ENCODE measurements at places on chromosomes 1 and 21. TPM values are rescaled to one million over a fixed set of nuclear protein-coding genes. Genes with fewer than 3 reads are reported as not detected.
A peak's percentile ranks its signal among the peaks of the same experiment; 100 is the strongest.

GRCh38 chr1:30303387-30303786 lies 420.0 kb downstream of the MATN1 start:
- H3K36me3 ChIP-seq: no peaks in the 10 kb centered on the region
- H3K4me1 ChIP-seq: no peaks in the 10 kb centered on the region
- H3K27me3 ChIP-seq: no peaks in the 10 kb centered on the region
- no peak for DNase-seq
- H3K4me3 ChIP-seq: no peak overlapping the region

GRCh38 chr1:69426401-69426800 lies 141.3 kb upstream of the LRRC7 start:
- H3K4me3 ChIP-seq: no peak overlapping the region
- no peaks in the 10 kb centered on the region for H3K27me3 ChIP-seq
- H3K27ac ChIP-seq: no peak overlapping the region
- no peak for DNase-seq
- no peaks in the 10 kb centered on the region for H3K4me1 ChIP-seq

The PDC gene
- polyA plus RNA-seq: 0.07 TPM

GRCh38 chr1:145837656-145838055 lies 7.8 kb upstream of the NUDT17 start:
- no peak for DNase-seq
- H3K4me1 ChIP-seq: no peaks in the 10 kb centered on the region
- H3K36me3 ChIP-seq: peaks cover 31% of the 10 kb centered on the region
- H3K27ac ChIP-seq: no peak overlapping the region
- no peak overlapping the region for H3K4me3 ChIP-seq
- no peaks in the 10 kb centered on the region for H3K27me3 ChIP-seq

- no peaks in the 10 kb centered on the region for H3K27me3 ChIP-seq
- H3K36me3 ChIP-seq: no peaks in the 10 kb centered on the region
- H3K4me1 ChIP-seq: no peaks in the 10 kb centered on the region
- no peak overlapping the region for H3K4me3 ChIP-seq
- DNase-seq: no peak
Observed at GRCh38 chr1:73205294-73205973, 923.1 kb upstream of the NEGR1 start.

- H3K36me3 ChIP-seq: no peaks in the 10 kb centered on the region
- no peak overlapping the region for H3K4me3 ChIP-seq
- no peaks in the 10 kb centered on the region for H3K4me1 ChIP-seq
- no peak for DNase-seq
- H3K27ac ChIP-seq: no peak overlapping the region
Observed at GRCh38 chr21:39673736-39674135, 61.0 kb downstream of the B3GALT5 start.

DNA sequence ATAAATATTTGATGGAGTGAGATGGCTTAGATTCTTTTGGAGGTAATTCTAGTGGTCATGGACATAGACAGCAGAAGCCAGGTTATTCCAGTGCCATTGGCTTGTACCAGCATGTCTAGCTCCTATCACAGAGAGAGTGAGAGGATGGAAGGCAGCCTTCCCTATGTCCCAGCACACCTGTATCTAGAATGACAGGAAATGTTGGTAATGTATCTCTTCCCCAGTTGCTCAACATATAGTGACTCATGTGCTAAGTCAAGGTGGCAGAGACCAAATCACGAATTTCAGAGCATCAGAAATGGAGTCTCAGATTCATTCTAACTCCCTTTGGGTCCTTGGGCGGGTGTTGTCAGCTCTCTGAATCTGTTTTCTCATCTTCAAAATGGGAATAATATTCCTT lies 28.4 kb downstream of the METTL13 start:
- no peak for DNase-seq
- H3K4me1 ChIP-seq: peaks cover 2% of the 10 kb centered on the region
- H3K36me3 ChIP-seq: no peaks in the 10 kb centered on the region
- H3K27ac ChIP-seq: no peak overlapping the region
- no peaks in the 10 kb centered on the region for H3K27me3 ChIP-seq
- no peak overlapping the region for H3K4me3 ChIP-seq

DNA sequence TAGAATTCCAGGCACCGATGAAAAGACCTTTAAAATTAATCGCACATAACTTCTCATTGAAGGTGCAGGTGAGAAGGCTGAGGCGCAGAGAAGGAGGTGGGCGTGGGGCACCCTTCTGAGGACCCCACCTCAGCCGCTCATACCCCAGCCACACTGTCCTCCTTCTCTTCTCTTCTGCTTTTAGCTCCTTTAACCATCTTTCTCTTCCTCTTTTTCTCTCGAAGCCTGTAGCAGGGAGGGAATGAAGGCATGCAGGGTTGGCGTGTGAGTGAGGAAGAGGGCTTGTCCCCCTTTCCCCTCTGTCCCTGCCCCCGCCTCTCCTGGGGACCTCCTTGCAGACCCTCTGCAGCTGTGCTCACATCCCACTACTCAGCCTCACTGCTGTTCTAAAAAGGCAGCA lies 57.8 kb upstream of the CACNA1E start:
- H3K27me3 ChIP-seq: peaks cover 2% of the 10 kb centered on the region
- no peaks in the 10 kb centered on the region for H3K36me3 ChIP-seq
- H3K27ac ChIP-seq: no peak overlapping the region
- no peaks in the 10 kb centered on the region for H3K4me1 ChIP-seq
- no peak for DNase-seq

DNA sequence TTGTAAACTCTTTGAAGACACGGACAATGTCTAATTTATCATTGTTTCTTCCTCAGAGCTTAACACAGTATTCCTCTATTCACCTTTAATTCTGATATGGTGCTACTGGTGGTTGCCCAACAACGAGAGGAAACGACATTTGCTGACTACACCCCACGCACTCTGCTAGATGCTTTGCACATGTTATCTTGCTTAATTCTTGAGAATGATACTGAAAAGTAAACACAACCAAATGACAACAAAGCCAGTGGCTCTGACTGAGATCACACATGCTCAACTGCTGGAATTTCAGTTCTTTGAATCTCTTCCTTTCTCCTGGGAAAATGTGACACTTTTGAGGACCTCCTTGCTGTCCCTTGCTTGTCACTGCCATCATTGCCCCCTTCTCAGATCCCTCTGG lies 37.2 kb upstream of the DDAH1 start:
- no peak overlapping the region for H3K4me3 ChIP-seq
- H3K27ac ChIP-seq: no peak overlapping the region
- DNase-seq: peak; percentile 14
- no peaks in the 10 kb centered on the region for H3K36me3 ChIP-seq

DNA sequence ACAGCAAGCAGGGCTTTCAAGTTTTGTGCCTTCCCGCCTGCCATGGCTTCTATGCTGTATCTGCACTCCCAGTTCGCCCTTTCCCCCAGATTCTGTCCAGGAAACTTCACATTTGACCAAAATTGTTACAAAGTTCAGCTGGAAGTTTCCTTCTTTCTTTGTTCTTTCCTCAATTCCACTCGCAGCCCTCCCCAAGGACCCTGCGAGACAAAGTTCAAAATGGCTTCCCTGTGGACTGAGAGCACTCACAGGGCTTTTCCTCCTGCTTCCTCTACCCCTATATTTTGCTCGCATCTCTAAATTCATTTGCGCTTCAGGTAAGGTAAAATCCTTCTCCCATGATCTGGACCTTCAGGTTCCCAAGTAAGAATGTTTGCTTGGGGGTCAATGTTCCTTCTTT lies 1348.4 kb upstream of the B3GALT2 start:
- no peaks in the 10 kb centered on the region for H3K27me3 ChIP-seq
- no peak for DNase-seq
- no peaks in the 10 kb centered on the region for H3K4me1 ChIP-seq
- H3K36me3 ChIP-seq: no peaks in the 10 kb centered on the region
- no peak overlapping the region for H3K27ac ChIP-seq

The OR2G6 gene
- polyA plus RNA-seq: not detected

The GOLT1A gene
- not detected for polyA plus RNA-seq

DNA sequence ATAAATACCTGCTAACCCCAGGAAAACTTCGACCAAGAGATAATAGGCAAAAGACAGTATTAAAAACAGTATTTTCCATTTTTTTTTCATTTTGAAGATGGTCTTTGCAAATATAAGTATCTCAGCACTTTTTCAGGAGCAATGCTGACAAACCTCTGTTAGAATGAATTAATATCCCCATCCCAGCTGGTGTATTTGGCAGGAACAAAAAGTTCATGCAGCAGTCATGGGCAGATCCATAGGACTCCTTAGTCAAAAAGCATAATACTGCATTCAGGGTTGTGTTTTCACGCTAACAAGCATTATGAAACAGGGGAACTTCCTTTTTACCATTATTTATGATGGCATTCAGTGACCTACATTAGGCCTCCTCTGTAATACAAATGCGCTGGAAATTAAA lies 344.0 kb downstream of the ST6GALNAC3 start:
- H3K27me3 ChIP-seq: no peaks in the 10 kb centered on the region
- peak; percentile 8 for DNase-seq
- H3K4me3 ChIP-seq: no peak overlapping the region
- no peaks in the 10 kb centered on the region for H3K4me1 ChIP-seq
- no peak overlapping the region for H3K27ac ChIP-seq
- H3K36me3 ChIP-seq: no peaks in the 10 kb centered on the region

DNA sequence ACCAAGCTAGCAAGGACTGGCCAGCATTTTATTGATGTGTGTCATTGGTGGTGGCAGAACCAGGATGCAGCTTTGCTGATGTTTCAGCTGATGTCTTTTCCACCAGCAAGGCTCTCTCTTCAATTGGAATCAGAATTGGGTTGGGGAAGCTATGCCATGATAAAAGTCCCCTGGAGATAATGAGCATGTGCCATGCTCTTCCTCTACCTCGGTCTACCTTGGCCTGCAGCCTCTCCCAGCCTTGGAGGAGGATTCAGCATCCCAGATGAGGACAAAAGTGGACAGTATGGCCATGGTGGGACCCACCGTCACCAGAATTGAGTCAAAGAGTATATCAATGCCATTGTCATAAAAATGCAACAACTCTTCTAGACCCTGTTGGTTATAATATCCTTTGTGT lies 8.6 kb downstream of the AVPR1B start:
- H3K4me3 ChIP-seq: no peak overlapping the region
- DNase-seq: no peak
- peaks cover 12% of the 10 kb centered on the region for H3K27me3 ChIP-seq
- H3K4me1 ChIP-seq: no peaks in the 10 kb centered on the region
- no peaks in the 10 kb centered on the region for H3K36me3 ChIP-seq

The EXO1 gene
- polyA plus RNA-seq: 14.6 TPM

The ENTREP3 gene
- polyA plus RNA-seq: 8.5 TPM

All from fibroblast of lung (primary cell).